ENCODE measurements at places on chromosomes 5 and 9. TPM values are rescaled to one million over a fixed set of nuclear protein-coding genes. Genes with fewer than 3 reads are reported as not detected.

- no peak overlapping the region for H3K27ac ChIP-seq
- H3K27me3 ChIP-seq = no peaks in the 10 kb centered on the region
- no peak for DNase-seq
- H3K36me3 ChIP-seq = no peaks in the 10 kb centered on the region
- H3K4me3 ChIP-seq = no peak overlapping the region
These were observed 41.1 kb upstream of the TCF7 start for GRCh38 chr5:134073404-134073803.

Gene CRHBP
- 0.20 TPM for total RNA-seq

DNA sequence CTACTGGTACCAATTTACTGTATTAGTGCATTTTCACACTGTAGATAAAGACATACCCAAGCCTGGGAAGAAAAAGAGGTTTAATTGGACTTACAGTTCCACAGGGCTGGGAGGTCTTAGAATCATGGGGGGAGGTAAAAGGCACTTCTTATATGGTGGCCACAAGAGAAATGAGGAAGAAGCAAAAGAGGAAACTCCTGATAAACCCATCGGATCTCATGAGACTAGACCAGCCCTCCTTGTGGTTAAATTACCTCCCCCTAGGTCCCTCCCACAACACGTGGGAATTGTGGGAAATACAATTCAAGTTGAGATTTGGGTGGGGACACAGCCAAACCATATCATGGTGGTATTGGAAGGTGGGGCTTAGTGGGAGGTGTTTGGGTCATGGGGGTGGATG lies 56.5 kb upstream of the SPDL1 start:
- no peaks in the 10 kb centered on the region for H3K36me3 ChIP-seq
- peaks cover 21% of the 10 kb centered on the region for H3K27me3 ChIP-seq
- H3K4me1 ChIP-seq = peaks cover 2% of the 10 kb centered on the region
- no peak for DNase-seq
- no peak overlapping the region for H3K27ac ChIP-seq

Gene OR1J2
- not detected for total RNA-seq

DNA sequence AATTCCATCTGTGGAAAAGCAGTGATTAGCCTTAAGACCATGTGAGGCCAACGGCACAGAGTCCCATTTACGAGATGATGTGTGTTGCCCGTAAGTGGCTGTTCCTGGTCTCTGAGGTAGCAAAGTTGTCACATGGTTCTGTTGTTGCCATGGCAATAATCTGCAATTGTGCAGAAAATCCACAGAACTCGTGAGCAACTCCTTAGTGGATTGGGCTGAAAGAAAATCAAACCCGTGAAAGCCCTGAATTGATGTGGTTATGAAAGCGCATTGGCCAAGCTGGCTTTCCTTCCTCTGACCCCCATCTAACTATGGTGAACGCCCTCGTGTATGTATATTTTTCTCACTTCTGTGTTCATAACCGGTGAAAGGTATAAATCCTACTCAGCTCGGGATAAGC lies 614.7 kb downstream of the EBF1 start:
- no peak overlapping the region for H3K4me3 ChIP-seq
- H3K36me3 ChIP-seq = no peaks in the 10 kb centered on the region
- H3K27ac ChIP-seq = no peak overlapping the region
- H3K27me3 ChIP-seq = peaks cover 2% of the 10 kb centered on the region

DNA sequence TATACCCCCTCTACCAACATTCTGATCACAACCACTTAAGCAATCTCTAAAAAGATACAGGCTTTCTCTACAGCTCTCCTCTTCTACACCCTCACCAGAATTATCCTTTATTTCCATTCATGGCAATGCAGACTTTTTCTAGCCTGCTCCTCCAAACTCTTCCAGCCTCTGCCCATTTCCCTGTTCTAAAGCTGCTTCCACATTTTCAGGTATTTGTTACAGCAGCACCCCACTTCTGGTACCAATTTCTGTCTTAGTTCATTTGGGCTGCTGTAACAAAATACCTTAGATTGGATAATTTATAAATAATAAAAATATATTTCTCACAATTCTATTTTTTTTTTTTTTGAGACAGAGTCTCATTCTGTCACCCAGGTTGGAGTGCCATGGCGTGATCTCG lies 53.0 kb upstream of the DNAH5 start:
- no peaks in the 10 kb centered on the region for H3K36me3 ChIP-seq
- no peaks in the 10 kb centered on the region for H3K4me1 ChIP-seq
- H3K27me3 ChIP-seq = no peaks in the 10 kb centered on the region

GRCh38 chr9:128138001-128138400 lies 10.5 kb upstream of the PTGES2 start:
- DNase-seq = no peak
- H3K4me1 ChIP-seq = peaks cover 14% of the 10 kb centered on the region
- H3K27me3 ChIP-seq = peaks cover 23% of the 10 kb centered on the region
- no peak overlapping the region for H3K27ac ChIP-seq

DNA sequence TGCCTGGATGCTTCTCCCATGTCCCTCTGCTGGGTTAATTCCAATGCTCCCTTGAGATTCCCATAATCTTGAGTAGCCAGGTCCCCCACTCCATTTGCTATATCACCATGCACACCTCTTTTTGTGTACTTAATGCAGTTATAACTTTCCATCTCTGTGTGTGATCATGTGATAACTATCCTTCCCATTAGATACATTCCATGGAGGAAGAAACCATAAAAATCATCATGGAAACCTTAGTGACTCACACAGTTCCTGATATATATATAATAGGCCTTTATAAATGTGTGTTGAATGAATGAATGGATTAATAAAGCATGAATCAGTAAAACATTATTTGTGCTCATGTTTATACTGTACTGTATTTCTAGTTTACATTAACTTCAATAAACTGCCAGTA lies 104.6 kb downstream of the PCSK5 start:
- no peaks in the 10 kb centered on the region for H3K27me3 ChIP-seq
- no peak overlapping the region for H3K27ac ChIP-seq
- no peaks in the 10 kb centered on the region for H3K4me1 ChIP-seq
- no peak overlapping the region for H3K4me3 ChIP-seq
- DNase-seq = no peak

DNA sequence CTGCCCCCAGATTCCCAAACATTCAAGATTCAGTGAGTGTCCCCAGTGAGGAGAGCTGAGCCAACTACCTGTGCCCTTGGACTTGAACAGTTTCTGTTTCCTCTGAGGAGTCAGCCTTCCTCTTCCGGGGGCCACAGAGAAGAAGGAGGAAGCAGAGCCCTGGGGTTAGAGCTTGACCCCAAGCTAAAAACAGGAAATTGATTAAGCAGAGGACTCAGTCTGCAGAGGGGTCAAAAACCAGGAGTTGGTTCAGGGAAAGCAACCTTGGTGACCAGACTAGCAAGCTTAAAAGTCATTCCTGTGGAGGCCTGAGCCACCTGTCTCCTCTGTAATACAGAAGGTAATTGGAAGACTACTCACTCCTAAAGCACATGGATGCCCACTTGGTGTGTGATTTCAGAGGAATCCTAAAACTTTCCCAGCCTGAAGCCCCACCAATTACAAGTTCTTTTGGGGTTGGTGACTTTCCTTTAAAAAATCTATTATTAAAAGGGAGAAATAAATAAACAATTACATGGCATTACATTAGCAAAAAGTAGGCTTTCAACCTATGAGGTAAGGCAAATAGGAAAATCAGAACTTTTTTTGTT lies 64.2 kb upstream of the SELENOP start:
- H3K27ac ChIP-seq = peak overlapping the region; percentile 67
- DNase-seq = no peak
- H3K27me3 ChIP-seq = peaks cover 5% of the 10 kb centered on the region
- H3K36me3 ChIP-seq = peaks cover 4% of the 10 kb centered on the region

GRCh38 chr9:80932947-80933780 lies 756.2 kb downstream of the TLE1 start:
- no peak overlapping the region for H3K27ac ChIP-seq
- H3K36me3 ChIP-seq = no peaks in the 10 kb centered on the region
- H3K4me3 ChIP-seq = no peak overlapping the region
- no peaks in the 10 kb centered on the region for H3K27me3 ChIP-seq
